ENCODE measurements at places on chromosomes 7 and 10.

DNA sequence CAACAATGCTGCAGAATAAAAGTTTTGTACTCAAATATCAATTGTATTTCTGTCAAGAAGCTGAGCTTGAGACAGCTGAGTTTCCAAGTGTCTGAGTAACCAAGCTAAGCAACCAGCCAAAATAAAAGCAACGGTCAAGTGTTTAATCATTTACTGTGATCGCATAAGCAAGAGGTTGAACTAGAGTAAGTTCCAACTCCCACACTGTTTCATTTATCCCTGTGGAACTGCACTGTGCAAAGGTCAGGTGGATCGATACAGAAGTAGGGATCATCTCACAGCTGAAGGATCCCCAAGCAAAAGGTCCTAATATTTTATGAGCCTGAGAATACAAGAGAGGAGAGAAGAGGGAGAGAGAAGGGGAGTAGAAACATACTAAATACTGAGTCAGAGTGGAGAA is 21.4 kb downstream of the OR2A14 start:
- DNase-seq = no peak

- no peak for DNase-seq
Measured at GRCh38 chr7:70778585-70778984, 353.4 kb upstream of the GALNT17 start.

DNA sequence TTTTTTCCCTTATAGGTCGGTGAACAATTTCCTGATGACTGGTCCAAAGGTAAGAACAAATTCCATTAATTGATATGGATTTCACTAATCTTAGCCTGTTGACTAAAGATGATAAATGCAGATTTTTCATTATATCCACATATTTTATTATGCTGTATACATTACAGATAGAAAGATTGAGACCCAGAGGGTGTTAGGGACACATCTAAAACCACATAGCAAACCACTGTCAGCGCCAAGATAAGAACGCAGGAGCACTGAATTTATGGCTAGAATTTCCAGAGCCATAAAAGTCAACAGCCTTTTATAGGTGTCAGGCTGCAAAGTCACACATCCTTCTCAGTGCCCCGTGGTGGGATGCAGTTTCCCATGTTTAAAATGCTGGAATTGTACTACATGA is 16.2 kb downstream of the WNT8B start:
- DNase-seq = no peak

- DNase-seq = no peak
Measured at GRCh38 chr10:100508691-100509150, 10.9 kb downstream of the SEC31B start.

DNA sequence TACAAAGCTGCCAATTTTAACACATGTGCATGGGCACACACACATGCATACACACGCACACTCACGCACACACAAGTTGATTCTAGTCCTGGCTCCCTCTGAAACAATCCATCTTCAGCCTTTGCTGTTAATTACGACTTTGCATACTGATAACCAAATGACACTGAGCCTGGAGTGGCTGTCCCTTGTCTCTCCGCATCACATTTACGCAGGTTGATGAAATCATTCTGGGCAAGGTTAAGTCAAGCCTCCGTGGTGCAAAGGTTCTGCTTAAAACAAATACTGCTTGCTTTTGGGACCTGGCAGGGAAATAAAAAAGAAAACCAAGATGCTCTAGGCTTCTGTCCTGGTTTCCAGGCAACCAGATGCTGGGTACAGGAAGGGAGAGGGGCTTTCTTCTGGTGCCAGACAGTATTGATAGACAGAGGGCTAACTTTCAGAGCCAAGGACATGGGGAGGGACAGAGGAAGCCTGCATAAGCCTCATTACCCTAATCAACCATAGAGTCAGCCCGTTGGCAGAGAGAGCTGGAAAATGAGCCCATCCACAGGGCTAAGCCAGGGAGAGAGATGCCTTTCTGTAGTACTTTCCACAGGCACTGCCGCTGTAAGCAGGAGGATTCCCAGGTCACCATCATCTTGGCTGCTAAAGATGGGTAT is 233.0 kb downstream of the WDR11 start:
- DNase-seq = no peak

DNA sequence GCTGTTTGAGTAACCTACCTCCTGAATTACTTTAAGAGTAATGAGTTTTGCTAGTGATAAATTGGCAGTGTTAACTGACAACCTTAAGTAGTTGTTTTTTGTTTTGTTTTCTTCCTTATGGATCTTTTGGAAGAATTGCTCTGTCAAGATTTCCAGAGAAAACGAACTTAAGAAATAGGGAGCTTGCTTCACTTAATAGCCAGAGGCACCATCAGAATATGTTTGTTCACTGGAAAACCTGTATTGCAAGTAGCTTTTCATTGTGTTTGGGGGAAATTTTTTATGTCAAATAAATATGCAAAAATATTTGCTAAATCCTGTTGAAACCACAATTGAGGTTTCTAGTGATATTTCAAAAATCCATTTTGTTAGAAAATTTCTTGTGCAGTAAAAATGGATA is 65.5 kb upstream of the PAPSS2 start:
- DNase-seq = no peak

DNA sequence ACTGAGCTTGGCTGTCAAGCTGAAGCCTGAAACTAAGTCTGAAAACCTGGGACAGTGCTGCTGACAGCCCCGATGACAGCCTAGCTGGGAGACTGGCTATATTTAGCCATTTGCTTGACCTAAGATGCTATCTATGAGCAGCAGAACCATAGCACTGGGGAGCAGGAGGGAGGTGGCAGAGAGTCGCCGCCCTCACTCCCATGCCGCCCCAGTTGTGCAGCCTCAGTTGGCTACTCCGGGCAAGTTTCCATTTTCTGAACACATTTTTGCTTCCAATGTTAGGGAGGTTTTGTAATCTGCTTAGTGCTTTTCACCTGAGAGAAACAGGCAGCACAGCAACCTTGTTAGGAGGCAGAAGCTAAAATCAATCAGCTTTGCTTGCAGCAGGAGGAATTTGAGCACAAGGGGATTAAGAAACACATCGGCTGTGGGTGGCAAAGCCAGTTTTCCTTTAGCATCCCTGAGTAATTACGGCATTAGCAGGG is 20.4 kb upstream of the C10orf71 start:
- no peak for DNase-seq

- no peak for DNase-seq
Measured at GRCh38 chr7:24979863-24980533, at the start of gene OSBPL3. OSBPL3 (minus strand) TSS chr7:24980178; CDS start chr7:24892472, 87,706 bp downstream.
